ENCODE measurements at places on chromosomes 5 and 9.

DNA sequence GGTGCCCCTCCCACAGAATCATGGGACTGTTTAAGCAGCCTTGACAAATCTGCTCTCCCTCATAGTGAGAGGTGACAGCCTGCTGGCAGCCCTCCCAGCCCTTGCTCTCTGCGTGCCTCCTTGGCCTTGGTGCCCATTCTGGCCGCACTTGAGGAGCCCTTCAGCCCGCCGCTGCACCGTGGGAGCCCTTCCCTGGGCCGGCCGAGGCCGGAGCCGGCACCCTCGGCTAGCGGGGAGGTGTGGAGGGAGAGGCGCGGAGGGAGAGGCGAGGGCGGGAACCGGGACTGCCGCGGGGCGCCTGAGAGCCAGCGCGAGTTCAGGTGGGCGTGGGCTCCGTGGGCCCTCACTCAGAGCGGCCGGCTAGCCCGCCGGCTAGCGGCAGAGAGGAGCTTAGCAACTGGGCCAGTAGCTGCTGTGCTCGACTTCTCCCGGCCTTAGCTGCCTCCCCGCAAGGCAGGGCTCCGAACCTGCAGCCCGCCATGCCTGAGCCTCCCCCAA, 125.9 kb upstream of the MYO10 start:
- DNase-seq = no peak

GRCh38 chr5:84370176-84370575, 14.5 kb downstream of the EDIL3 start:
- no peak for DNase-seq

DNA sequence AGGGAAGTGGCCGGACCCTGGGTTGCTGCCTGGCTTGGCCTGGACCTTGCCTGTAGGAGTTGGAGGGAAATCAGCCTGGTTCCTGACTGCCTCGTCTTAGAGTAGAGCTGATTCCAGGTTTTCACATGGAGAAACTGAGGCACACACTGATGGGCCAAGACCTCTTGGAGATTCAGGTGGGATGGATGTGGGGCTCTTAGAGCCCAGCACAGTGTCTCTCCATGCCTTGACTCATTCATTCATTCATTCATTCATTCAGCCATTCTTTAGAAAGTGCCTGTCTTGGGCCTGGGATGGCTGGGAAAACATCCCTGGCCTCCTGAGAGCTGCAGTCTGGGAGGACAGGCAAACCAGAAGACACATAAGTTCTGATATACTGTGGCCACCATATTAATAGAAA, 2.2 kb downstream of the LRRC8A start:
- DNase-seq = no peak

DNA sequence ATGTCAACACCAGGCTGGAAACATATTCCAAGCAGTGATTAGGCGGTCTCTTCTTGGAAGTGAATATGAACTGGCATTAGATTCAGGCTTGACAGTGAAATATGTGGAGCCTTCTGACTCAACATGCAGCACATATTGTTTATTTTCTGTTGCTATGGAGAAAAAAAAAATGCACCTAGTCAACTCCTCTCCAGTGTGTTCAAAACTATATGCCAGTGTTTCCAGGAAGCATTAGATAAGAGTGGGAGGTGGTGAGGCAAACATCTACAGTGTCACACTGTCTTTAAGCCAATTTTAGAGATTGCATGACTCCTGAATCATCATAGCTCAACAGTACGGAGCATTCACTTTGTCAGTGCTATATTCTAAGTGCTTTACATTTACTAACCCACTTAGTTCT, 117.9 kb downstream of the HCN1 start:
- no peak for DNase-seq

GRCh38 chr9:125989524-125990180, 242.5 kb downstream of the PBX3 start:
- no peak for DNase-seq

DNA sequence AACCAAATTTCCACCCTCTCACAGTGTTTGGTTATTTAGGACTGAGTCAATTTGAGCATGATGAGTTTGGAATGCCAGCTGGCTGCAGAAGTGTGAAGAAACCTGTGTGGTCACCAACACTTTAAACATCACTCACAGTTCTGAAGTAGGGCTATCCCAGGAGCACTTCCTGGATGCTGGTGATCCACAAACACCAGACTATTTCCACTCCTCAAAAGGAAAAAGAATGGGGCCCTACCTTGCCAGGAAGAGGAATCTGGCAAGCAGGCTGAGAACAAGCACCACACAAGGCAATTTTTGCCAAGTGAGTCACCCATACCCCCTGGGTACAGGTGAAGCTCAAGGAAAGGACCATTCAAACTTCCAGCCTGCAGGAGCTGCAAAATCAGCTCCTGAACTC, 294.2 kb upstream of the PTGER4 start:
- DNase-seq = no peak

- no peak for DNase-seq
These were observed 31.9 kb upstream of the ZNF622 start for GRCh38 chr5:16497546-16497945.

GRCh38 chr5:53713978-53714666, 153.7 kb downstream of the NDUFS4 start:
- DNase-seq = no peak

DNA sequence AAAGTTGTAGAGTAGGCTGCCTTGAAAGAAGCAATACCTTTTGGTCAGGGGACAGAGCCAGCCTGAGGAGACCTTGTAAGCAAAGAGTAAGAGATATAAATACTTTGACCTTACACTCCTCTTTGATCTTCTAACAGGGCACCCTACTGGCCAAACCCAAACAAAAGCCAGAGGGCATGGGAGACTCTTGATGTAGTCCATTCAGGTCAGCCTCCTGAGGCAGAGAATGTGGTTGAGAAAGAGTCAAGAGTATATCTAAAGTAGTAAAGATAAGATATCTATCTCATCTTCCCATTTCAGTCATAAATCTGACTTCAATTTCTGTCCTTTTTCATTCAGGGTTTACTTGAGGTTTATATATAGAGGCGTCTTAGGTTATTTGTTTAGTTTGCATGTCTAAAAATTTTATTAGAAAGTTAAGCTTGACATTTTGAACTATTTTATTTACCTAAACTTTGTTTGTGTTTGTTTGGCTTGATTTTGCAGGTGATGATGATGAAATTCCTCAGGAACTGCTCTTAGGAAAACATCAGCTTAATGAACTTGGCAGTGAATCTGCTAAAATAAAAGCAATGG, 125.7 kb downstream of the NIPBL start:
- no peak for DNase-seq

GRCh38 chr9:85224729-85225128, 517.0 kb downstream of the AGTPBP1 start:
- no peak for DNase-seq

GRCh38 chr5:118857700-118858099, 130.6 kb downstream of the DTWD2 start:
- no peak for DNase-seq

- DNase-seq = no peak
These were observed 69.8 kb downstream of the YIPF5 start for GRCh38 chr5:144100702-144101101.

- DNase-seq = no peak
These were observed 361.7 kb downstream of the TAF11L14 start for GRCh38 chr5:17995997-17996396.

- DNase-seq = peak; percentile 20
These were observed 639.0 kb downstream of the CCDC171 start for GRCh38 chr9:16191691-16192402.

GRCh38 chr9:126860757-126861466, 473 bp downstream of the ZBTB34 start:
- no peak for DNase-seq

- no peak for DNase-seq
These were observed 1306.5 kb upstream of the CDH9 start for GRCh38 chr5:28344836-28345433.

GRCh38 chr9:126151031-126151685, 175.5 kb upstream of the MVB12B start:
- no peak for DNase-seq

DNA sequence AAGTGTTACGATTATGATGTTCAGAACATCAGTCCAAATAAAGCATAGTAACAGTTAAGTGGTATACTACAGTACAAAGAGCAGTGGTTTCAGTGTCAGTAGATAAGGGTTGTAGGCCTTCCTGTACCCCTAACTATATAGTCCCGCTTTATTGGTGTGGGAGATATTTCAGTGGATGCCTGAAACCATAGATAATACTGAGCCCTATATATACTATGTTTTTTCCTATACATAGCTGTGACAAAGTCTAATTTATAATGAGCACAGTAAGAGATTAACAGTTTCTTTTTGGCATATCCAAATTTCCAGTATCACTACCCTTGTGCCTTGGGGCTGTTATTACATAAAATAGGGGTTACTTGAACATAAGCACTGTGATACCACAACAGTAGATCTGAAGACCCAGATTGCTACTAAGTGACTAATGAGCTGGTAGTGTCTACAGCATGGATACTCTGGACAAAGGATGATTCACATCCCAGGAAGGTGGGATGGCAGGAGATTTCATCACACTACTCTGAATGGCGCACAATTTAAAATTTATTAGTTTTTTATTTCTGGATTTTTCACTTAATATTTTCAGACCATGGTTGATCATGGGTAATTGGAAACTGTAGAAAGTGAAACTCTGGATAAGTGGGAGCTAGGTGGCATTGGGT, 119.3 kb downstream of the RPS23 start:
- DNase-seq = no peak

DNA sequence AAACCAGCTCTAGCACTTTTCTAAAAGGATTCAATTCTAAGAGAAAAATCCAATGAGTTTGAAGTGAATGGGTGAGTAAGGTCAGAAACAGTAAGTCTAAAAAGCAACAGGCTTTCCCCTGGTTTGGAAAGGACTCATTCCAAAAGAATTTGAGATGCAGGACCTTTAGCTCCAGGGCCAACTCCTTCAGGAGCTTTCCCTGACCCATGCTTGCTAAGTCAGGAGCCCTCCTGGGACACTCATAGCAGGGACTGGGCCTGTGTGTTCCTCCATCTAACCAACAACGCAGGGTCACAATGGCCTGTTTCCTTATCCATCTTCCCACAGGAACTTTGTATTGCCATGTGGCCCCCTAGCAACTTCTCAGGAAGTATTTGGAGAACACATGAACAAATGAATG, 198.8 kb downstream of the FRMD3 start:
- no peak for DNase-seq

GRCh38 chr5:42022383-42022972, 97.4 kb downstream of the FBXO4 start:
- DNase-seq = no peak

DNA sequence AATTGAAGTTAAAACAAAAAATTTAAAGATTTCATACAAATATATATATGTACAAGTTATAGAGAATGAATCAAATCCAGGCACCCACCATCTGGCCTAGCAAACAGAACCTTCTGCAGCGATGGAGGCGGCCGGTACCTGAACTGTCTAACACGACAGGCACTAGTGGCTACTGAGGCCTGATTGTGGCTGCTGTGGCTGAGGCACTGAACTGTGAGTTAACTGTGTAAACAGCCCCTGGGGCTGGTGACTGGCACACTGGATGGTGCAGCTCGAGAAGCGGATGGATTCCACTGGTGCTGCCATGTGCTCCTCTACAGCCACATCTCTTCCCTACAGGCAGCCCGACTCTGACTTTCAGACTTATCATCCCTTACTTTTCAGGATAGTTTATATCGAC, 82.4 kb downstream of the RAPGEF1 start:
- DNase-seq = no peak

GRCh38 chr9:125540497-125540896, 166.5 kb downstream of the MAPKAP1 start:
- no peak for DNase-seq

GRCh38 chr5:133196441-133197085, 144.8 kb downstream of the HSPA4 start:
- no peak for DNase-seq

GRCh38 chr9:38171926-38172325, 102.9 kb upstream of the SHB start:
- DNase-seq = no peak

- DNase-seq = no peak
These were observed 97.4 kb downstream of the BNC2 start for GRCh38 chr9:16773116-16773515.

GRCh38 chr5:72811849-72812248, 4.6 kb upstream of the TNPO1 start:
- DNase-seq = no peak

All from hypothalamus (tissue), 51 donors.